ENCODE measurements at places on chromosomes 1 and 21.

- no peak for DNase-seq
Observed at GRCh38 chr1:3584915-3585314, 26.4 kb downstream of the MEGF6 start.

GRCh38 chr1:2368053-2368744 is 23.2 kb downstream of the MORN1 start:
- no peak for DNase-seq

GRCh38 chr1:6475381-6476133 is 9.6 kb upstream of the TNFRSF25 start:
- DNase-seq = peak; percentile 25

- DNase-seq = no peak
Observed at GRCh38 chr1:53260631-53261247, 22.4 kb upstream of the MAGOH start.

GRCh38 chr1:45401524-45401923 is 61.3 kb upstream of the MUTYH start:
- DNase-seq = no peak

DNA sequence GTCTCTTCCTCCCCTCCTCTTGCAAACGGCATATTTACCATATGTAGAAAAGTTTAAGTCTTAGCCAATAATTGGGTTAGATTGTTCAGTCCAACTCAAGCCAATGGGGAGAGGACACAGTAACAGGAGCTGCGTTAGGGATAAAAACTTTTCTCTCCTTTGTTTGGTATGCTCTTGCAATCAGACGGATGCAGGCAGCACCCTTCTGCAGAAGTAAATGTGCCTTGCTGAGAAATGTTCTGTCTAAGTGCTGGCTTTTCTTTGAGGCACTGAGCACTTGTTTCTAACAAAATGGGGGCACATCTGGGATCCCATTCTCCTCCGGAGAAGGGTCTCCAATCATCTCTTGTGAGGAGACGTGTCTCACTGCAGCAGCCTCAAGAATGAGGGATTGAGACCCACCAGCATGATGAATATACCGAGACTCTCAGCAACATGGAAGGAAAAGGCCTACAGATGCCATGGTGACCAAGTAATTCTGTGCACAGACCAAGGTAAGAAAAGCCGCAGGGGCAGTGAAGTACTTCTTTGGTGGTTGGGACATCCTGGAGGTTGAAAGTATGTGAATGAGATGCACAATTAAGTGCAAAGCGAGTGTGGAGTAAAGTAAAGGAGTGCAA is 20.7 kb upstream of the GNG4 start:
- DNase-seq = no peak

- peak; percentile 72 for DNase-seq
Observed at GRCh38 chr1:151494741-151495281, 16.4 kb upstream of the CGN start.

DNA sequence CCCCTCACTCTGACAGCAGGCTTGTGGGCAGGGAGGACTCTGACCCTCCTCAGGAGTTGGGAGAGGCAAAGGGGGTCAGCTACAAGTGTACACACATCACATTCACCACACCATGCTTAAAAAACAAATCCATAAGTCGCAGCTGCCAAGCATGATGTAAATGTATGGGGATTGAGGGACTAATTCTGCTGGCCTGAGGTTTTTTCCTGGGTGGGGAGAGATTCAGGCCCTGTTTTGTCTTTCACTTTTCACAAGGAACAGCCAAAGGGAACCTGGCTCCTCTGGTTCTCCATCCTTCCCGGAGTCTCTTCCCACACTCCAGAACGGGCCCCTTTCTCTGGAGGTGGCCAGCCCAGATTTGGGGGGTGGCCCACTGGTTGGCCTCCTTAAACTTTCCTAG is 1.3 kb upstream of the MTARC2 start:
- DNase-seq = no peak
